Vagina (tissue), 2 donors: ENCODE measurements at places on chromosomes 11 and 22.

GRCh38 chr11:11622772-11623171 is 967 bp upstream of the GALNT18 start:
- no peak for DNase-seq

DNA sequence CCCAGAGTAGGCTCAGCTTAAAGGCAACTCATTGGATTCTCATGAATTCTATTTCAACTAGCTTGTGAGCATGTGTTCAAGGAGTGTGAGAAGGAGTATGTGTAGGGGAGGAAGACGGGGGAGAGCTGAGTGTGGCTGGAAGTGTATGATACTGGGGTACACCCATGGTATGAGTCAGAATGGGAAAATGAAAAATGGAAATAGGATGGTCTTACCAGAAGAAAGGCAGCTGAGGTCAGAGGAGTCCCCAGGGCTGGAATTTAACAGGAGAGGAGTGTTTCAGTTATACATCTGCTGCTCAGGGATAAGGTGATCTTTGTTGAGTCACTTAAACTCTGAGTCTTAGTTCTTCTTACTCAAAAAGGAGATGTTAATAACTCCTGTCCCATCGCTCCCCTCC is 6.7 kb upstream of the ADAMTS15 start:
- DNase-seq: no peak

GRCh38 chr11:58165504-58166106 is 23.3 kb upstream of the OR9Q2 start:
- DNase-seq: no peak

DNA sequence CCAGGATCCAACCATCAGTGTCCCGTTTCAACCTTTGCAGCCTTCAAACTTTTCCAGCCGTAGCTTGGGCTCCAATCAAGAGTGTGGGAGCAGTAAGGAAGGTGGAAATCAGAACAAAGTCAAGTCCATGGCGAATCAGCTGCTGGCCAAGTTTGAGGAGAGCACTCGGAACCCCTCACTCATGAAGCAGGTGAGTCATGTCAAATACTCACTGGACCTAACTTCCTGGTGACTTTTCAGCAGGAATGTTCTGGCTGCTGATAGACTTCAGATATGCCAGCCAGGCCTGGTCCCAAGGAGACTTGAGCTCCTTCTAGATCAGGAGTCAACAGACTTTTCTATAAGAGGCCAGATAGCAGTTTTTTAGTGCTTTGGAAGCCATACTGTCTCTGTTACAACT is 129.0 kb downstream of the MICAL2 start:
- no peak for DNase-seq

- DNase-seq: no peak
Observed at GRCh38 chr11:35276396-35277145, 137.6 kb downstream of the CD44 start.

DNA sequence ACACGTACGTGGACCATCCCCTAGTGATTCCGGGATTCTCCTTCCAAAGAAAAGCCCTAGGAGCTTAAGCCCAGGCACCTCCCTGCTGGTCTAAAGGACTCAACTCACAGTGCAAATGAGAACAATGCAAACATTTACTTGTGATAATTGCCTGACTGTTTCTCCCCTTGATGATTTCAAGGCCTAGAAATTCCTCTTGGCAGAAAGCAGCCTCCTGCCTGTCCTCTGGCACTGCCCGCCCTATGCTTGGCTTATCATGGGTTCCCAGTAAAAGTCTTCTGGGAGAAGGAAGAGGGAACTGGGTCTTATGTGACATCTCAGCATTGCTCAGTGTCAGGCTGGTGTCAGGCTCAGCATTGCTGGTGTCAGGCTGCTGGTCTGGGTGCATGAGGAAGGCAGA is 351.8 kb downstream of the SHANK2 start:
- no peak for DNase-seq

DNA sequence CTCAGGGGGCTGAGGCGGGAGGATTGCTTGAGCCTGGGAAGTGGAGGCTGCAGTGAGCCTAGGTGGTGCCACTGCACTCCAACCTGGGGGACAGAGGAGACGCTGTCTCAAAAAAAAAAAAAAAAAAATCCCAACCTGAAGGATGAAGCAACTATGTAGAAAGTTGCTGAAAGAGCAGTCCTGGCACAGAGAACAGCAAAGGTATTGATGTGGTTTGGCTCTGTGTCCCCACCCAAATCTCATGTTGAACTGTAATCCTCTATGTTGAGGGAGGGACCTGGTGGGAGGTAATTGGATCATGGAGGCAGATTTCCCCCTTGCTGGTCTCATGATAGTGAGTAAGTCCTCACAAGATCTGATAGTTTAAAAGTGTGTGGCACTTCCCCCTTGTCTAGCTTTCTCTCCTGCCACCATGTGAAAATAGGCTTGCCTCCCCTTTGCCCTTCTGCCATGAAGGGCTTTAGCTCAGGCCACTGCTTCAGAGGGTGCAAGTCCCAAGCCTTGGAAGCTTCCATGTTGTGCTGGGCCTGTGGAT is 10.7 kb upstream of the SERPING1 start:
- DNase-seq: no peak

- no peak for DNase-seq
Observed at GRCh38 chr22:32745251-32745995, 56.1 kb upstream of the TIMP3 start.

GRCh38 chr11:93906486-93906885 is 56.1 kb upstream of the VSTM5 start:
- no peak for DNase-seq

- DNase-seq: no peak
Observed at GRCh38 chr22:48746789-48747425, 1080.8 kb downstream of the BRD1 start.
